ENCODE measurements at places on chromosomes 6 and 20.

GRCh38 chr20:43210901-43211300 is 21.2 kb upstream of the PTPRT start:
- no peak for DNase-seq

DNA sequence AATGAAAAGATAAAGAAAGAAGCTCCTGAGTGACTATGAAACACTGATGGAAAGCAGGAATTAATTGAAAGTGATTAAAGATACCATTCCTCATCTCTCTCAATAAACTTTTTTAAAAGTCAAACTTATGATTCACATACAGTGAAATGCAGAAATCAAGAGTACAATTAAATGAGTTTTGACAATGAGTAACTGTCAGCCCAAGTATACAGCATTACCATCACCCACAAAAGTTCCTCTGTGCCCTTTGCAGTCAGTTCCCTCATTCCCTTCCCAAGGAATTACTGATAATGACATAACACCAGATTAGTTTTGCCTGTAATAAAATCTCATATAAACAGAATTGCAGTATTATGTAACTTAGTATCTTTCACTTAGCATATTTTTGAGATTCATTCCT is 44.5 kb downstream of the ATG5 start:
- DNase-seq: no peak

- no peak for DNase-seq
These were observed 2.3 kb downstream of the SLC2A4RG start for GRCh38 chr20:63741676-63742380.

DNA sequence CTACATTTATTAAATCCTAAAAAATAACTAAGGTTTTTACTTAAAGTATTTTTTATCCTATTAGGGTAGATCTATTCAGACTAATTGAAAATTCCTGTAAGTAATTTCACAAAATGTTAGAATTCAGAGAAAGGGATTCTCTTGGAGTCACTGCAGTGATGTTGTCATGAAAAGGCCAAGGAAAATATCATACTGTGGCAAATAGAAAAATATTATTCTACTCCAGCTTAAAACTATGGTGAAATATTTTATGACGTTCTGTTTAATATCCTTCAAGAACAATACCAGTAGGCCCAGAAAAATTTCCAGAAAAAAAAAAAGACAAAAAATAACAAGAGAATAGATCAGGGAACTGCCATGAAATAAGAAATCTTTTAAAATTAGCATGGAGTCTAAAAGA is 73.6 kb downstream of the FILIP1 start:
- DNase-seq: no peak

DNA sequence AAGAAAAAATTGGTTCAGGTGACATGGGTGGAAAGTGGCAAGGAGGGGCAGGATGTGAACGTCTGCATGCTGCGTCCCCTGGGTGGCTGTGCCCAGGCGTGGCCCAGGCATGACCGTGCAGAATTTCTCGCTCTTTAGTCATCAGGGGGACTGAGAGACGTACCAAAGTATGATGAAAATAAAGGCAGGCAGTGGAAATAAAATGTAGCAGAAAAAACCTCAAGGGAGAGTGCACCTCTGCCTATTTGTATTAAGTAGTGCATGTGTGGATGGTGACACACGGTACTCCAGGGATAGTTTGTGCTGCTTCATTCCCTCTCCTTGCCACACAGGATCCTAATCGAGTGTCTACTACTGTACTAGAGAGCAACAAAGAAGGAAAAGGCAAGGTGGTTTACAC is 81.1 kb downstream of the ATP9A start:
- DNase-seq: no peak

DNA sequence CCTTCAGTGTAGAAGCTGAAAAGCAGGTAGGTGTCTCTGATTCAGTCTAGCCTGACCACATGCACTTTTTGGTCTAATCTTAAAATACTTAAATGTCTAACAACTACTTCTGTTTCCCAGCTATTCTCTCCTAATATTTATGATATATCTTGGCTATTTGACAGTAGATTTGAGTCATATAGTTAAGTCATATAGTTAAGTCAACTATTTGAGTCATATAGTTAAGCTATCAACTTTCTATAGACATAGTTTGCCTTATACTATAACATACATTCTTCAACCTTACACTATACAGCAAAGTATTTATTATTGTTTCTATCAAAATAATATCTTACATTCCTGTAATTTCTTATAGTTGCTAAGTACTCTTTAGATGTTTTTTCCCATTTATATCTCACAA is 110.9 kb downstream of the GMDS start:
- no peak for DNase-seq

DNA sequence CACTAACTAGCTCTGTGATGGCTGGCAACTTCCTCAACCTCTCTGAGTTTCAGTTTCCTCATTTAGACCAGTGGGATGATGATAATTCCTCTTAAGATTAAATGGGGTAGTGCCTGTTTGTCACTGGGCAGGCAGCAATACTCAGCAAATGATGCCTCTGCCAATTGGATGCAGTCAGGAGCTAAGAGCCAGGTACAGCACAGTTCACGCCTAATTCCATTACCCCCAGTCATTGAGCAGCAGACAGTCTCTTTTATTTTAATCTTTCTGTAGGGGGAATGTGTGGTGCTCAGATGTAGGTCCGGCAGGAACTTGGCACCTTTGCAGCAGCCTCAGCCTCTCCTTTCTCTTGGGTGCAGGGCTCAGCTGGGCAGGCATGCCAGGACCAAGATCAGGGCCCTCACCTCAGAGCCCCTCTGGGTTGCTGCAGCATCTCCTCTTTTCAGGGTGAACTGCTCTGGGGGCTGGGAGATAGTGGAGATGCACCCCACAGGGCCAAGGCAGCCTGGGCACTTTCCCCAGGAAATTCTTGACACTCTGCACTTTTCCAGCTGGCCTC is 243.8 kb downstream of the LRFN2 start:
- DNase-seq: no peak

GRCh38 chr20:32888636-32889035 is 29.9 kb downstream of the EFCAB8 start:
- no peak for DNase-seq

DNA sequence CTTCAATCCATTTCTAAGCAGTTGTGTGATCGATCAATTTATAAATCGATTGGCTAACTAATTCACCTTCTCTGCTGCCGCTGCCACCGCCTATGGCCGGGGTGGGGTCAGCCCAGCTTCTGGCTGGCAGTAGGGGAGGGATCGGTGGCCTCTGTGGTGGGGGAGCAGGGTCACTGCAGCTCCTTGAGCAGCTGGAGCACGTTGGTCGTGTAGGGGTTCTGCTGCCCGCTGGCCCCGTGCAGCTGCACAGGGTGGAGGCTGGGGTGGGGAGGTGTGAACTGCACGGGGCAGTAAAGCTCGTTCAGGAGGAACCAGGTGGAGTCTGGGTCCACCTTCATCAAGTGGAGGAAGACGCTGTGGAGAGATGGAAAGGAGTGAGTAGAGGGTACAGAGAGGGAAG is 50.0 kb downstream of the TTI1 start:
- DNase-seq: no peak

DNA sequence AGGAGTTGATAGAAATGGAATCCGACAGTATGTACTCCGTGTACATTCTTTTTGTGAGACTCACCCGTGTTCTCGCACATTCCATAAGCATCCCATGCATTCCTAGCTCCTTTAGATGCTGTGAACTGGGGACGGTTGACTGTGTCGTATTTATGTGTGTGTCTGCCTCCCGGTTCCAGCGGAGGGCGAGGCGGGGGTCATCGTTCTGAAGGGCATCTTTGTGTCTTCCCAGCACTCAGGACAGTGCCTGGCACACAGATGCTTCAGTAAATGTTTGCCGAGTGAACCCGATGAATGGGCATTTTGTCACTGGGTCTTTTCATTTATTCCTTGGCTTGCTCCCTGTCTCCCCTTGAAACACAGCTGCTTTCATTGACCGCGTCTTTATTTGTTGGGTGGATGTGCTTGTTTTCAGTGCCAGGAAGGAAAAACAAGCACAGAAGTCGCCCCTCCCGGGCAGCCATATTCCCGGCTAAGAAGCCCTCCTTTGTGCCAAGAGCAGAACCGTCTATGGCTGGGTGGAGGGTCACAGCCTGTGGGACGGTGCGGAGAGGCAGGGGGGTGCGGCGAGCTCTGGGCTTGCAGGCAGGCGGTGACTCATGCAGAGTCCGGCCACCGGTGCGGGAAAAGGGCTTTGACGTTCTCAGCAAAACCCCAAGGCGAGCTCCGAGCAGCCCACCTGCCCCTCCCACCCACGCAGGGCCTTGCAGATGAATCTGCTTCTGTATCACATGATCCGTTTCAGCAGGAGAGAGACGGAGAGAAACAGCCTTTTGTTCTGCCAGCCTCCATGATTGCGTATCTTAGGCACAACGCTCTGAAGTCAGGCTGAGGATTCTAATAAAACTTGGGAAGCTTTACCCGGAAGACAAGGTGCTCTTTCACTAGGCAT is 11.2 kb upstream of the PSMG4 start:
- no peak for DNase-seq

DNA sequence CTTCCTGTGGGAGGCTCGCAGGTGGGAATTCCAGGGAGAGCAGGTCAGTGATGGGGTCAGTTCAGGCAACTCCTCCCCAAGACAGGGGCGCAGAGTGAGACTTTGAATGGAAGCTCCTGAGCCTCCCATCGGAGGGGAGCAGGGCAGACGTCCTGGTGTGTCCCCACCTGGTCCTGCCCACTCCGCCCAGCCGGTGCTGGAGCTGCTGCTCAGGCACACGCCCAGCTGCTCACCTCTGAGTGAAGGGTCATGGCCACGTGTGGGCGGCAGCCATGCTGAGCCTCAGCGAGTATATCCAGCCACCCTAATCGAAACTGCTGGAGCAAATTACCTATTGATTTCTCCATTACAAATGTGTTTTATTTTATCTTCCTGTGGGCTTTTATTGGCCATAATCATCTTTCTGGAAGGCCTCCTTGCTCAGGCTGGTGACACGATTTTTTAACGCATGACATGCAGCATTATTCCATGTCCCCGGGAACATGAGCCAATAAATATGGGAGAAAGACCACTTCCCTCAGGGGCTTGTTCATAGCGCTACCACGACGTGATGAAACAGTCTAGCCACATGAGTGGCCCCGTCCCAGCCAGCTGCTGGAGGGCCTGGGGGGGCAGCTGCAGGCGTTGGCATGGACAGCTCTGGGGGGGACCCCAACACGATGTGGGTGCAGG is 148.1 kb downstream of the TAF4 start:
- DNase-seq: no peak
